ENCODE measurements at places on chromosomes 5 and 9.

GRCh38 chr9:113350937-113351336 is 1.6 kb downstream of the BSPRY start:
- DNase-seq, result peak; percentile 50

DNA sequence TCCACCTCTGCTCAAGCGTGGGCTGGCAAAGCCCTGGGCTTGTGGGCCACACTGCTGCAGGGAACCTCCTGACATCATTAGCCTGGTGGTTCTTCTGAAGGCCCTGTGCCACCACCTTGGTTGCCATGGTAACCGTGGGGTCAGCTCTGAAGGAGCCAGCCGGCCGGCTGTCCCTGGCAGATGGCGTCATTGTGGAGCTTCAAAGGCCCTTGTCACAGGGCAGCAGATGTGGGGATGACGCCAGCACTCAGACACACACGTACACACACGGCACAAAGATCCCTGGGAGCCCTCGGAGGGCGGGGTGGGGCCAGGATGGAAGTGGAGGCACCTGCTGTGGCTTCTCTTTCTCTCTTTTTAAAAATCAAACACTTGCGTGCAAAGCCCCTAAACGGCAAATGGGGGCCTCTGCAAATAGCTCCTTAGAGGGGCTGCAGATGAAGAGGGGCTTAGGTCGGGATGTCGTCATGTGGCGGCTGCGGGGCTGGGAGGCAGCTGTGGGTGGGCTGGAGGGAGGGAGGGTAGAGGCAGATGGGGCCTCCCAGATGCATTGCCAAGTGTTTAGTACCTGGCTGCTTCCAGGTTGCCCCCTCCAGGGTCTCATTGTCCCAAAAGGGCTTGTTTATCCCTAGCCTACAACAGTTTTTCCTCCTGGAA is 19.5 kb upstream of the RPL26L1 start:
- DNase-seq, result no peak

DNA sequence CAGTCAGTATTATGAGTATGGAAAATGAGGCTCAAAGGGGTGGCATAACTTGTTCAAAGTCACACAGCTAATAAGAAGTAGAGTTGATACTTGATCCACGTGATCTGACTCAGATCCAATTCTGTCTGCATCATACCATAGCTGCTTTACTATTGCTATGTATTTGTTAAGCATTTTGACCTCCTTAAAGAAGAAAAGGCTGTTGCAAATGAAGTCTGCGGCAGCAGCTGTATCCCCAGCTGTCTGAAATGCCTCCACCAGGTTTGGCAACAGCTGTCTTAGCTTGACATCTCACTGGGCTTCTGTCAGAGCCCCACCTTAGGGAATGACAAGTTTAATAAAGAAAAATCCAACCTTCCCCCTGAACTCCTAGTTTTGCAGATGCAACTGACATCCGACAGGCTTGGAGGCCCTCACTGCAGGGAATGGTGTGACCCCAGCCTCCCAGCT is 75.6 kb upstream of the SLC44A1 start:
- DNase-seq, result no peak

DNA sequence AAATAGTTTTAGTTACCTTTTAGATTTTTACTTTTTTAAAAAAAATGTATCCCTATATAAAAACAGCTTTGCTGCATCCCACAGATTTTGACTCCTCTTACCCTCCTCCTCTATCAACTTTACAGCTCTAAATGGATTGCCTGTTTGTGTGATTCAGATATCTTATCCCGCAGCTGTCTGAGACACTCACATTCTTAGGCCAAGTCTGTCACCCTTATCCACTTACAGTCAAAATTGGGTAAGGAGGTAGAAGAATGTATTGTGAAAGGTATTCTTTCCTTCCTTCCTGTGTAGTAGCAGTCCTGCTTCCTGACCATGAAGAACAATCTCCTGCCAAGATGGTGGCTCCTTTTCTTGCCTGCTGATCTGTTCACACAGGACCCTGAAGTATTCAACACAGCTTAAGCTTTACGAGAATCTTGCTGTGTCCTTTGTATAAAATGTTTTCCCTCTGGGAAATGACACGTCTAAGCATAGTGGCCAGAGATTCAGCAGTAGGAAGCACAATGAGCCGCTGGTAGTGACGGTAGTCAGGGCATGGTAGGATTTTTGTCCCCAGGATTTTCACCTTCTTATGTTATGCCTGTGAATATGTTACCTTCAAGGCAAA is 67.7 kb upstream of the ST8SIA4 start:
- DNase-seq, result no peak

GRCh38 chr9:16867576-16868311 is 2.7 kb downstream of the BNC2 start:
- no peak for DNase-seq

GRCh38 chr5:88879724-88880123 is 3.3 kb downstream of the MEF2C start:
- no peak for DNase-seq

GRCh38 chr9:122536134-122536533 is 9.0 kb upstream of the OR1N1 start:
- no peak for DNase-seq

GRCh38 chr9:20921362-20921761 is 110.1 kb downstream of the HACD4 start:
- no peak for DNase-seq

- peak; percentile 22 for DNase-seq
Measured at GRCh38 chr9:21030389-21031035, 928 bp downstream of the HACD4 start.

- DNase-seq, result no peak
Measured at GRCh38 chr5:61461417-61461816, 129.4 kb downstream of the ZSWIM6 start.

GRCh38 chr9:134783699-134784039 is 96.9 kb upstream of the FCN2 start:
- DNase-seq, result no peak

GRCh38 chr9:83299571-83299970 is 236.6 kb upstream of the RASEF start:
- no peak for DNase-seq

DNA sequence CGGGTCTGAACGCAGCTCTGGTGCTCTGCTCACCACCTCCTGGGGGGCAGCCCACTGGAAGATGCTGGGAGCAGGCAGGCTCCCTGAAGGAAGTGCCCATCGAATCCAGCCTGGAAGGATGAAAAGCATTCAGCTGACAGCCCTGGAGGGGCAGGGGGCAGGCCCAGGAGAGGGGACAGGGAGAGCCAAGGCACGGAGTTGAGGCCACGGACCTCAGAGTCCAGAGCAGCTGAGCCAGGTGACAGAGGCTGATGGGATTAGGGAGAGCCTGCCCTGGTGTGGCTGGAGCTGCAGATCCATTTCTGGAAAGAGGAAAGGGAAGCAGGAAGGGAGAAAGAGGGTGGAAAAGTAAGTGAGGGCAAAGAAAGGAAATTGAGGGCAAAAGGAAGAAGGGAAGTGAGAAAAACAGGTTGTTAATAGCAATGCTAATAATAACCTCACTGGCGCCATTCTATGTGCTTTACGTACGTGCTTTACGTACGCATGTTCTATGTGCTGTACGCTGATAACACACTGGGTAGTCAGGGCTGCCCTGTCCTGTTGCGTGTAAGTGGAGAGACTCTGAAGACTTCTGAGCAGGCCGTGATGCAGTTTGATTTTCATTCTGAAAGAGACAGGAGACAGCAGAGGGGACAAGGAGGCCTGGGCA is 52.6 kb downstream of the LMX1B start:
- DNase-seq, result no peak

- DNase-seq, result no peak
Measured at GRCh38 chr5:173712609-173713175, 96.2 kb upstream of the BOD1 start.

GRCh38 chr5:171152382-171152781 is 156.7 kb upstream of the TLX3 start:
- DNase-seq, result no peak

DNA sequence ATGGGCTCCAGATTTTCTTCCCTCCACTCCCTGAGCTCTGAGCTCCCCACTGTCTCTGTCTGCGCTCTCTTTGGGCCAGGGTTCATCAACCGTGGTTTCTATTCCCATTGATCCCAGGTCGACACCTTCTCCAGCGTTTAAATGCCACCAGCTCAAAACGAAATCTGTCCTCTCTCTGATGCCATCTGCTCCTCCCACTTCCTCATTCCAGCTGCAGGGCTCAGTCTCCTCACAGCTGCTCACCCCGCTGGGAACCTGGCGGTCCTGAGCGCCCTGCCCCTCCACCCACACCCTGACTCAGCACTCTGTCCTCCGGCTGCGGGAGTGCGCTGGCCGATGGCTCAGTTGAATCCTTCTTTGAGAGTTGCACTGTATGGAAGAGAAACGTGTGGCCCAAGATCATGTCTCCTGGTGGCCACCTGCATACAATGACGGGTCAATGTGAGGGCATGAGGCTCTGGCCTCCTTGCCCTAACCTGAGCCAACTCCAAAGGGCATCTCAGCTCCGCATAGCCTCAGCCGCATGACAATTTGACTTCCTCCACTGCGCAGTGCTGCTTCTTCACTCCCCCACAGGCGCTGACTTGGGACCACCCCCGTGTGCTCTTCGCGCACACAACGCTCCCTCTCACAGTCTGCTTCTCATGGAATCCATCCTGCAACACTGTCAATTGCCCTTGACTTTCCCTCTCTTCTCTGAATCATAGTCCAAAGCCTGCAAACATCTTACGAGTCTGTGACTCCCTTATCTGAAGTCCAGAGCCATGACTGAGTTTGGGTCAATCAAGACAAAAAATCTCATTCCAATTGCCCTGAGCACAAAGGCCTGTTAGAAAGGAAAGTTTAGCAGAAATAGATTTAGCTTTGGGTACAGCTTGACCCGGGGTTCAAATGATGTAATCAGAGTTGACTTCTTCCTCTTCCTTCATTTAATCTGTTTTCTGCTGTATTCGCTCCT is 82.4 kb downstream of the PTCH1 start:
- DNase-seq, result no peak

- DNase-seq, result no peak
Measured at GRCh38 chr5:45454114-45454513, 242.1 kb downstream of the HCN1 start.

GRCh38 chr5:141880961-141881801 is 3.0 kb upstream of the PCDH1 start:
- no peak for DNase-seq

DNA sequence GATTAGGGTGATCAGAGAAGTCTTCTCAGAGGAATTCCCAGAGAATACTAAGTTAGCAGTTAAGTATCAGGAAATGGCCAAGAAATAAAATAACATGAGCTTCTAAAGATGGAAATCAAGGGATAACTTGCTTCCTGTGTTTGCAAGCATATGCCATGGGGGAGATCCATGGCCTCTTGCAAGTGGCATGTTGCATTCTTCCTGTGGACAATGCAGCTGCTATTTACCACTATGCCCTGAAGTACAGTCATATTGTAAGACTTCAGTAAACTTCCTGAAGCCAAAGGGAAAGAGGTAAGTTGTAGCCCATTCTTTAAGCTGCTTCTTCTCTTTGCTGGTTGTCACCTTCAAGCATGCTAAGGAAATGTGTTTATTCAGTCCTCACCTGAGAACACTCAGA is 154.7 kb upstream of the RUSC2 start:
- DNase-seq, result no peak

- DNase-seq, result no peak
Measured at GRCh38 chr5:35103637-35104299, 56.0 kb upstream of the AGXT2 start.

GRCh38 chr5:74626386-74627222 is 13.9 kb downstream of the ENC1 start:
- DNase-seq, result no peak

GRCh38 chr5:132462856-132463745 is 27.5 kb downstream of the IRF1 start:
- DNase-seq, result no peak

DNA sequence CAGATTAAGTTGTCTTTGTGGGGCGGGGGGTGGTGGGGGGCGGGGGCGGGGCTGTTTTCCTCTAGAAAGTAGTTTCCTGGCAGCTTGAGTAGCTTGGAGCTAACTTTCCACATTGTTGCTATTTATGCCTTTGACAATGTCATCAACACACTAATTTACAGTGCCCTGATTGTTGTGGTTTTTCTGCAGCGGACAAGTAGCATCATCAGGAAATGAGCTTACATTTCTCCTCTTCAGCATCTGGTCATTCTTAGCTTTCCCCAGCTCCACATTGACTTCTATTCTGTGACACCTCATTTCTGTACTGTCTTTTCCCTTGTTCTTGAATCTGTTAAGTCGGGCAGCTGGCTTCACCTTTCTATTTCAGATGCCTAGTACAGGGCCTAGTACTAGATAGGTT is 112.3 kb upstream of the RAD23B start:
- DNase-seq, result no peak

DNA sequence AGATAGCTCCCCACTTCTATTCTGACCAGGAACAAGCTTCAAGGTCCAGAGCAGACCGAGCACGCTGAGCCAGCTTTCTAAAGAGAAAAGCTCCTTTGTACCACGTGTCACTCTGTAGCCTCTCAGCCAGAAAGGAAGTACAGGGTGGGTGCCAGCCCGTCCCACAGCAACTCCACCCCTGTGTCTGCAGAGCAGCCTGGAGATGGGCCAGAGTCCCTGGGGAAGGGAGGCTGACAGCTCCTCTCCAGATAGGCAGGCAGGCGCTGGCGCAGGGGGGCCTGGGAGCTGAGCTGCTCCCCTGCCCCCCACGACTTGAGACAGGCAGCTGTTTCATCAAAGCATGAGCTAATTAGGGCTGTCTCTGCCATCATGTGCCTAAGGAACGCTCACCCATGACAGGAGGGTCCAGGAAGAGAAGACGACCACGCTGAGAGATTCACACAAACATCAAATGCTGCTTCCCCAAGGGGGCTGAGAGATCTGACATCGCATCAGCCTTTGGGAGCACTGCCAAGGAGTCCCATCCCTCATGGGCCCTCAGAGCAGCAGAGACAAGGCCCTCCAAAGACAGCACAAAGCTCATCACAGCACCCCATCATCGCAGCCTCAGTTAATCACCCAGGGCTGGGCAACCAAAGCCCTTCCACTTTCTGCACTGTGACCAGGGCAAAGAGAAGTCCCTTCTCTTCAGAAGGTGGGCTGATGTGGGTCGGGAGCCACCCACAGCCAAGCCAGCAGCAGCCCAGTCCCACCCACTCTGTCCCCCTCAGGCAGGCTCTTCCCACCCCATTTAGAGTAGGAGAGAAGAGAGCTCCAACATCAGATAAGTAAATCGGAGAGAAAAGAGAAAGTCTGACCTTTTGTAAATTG is 78.5 kb upstream of the LRRTM2 start:
- peak; percentile 27 for DNase-seq

GRCh38 chr9:14006386-14007187 is 307.4 kb downstream of the NFIB start:
- DNase-seq, result no peak

DNA sequence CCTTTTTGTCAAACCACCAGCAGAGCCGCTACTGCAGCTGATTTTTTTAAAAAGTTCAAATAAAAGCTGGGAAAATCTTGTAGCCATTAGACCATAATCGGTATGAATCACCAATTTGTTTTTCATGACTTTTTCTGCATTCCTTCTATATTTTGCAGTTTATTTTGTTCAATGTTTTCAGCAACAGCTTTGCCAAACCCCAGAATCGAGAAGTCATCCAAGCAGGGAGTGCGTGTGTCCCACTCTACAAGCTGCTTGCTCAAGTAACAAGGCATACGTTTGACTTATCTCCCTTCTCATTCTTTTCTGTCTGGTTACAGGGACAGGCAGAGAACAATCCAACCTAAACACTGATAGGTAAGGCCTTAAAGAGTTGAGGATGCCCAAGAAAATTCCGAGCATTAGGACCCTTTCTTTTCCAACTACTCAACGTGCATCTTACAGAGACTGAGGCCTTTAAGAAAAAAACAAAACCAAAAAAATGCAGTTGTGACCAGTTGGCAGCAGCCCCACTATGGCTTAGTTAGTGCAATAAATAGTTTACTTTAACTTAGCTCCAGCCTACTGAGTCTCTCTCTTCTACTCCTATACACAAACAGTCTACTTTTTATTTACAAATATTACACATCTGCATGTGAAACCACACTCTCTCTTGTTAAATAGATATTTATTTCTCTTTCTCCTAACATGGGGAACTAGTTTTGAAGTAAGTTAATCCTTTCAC is 134.7 kb upstream of the SLIT3 start:
- DNase-seq, result no peak

Data from naive B cell (primary cell).